Renal cortex interstitium (tissue), 15 donors: ENCODE measurements at places on chromosomes 12 and 14.

DNA sequence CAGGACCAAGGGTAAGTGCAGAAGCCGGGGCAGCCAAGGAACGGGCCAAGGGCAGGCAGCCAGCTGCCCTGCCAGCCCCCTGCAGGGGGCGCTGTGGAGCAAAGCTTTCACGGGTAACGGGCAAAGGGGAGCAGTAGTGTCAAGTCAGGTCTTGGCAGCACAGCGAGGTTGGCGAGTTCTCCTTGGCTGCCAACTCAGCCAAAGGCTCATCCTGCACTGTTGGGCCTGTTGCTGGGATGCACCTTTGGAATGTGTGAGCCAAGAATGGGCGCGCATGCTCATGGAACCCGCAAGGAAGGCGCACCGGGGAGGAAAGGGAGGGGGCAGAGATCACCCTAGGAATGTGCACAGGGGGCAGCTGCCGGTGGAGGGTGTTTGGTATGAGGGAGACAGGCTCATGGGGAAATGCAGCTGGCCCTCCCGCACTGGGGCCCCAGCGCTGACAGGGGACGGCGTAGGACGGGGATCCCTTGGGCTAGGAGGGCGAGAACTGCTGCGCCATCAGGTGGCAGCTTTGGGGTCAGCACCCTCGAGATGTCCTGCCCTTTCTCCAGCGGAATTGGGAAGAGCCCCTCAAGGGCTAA lies 138.0 kb downstream of the ASCL4 start:
- DNase-seq: peak; percentile 9

DNA sequence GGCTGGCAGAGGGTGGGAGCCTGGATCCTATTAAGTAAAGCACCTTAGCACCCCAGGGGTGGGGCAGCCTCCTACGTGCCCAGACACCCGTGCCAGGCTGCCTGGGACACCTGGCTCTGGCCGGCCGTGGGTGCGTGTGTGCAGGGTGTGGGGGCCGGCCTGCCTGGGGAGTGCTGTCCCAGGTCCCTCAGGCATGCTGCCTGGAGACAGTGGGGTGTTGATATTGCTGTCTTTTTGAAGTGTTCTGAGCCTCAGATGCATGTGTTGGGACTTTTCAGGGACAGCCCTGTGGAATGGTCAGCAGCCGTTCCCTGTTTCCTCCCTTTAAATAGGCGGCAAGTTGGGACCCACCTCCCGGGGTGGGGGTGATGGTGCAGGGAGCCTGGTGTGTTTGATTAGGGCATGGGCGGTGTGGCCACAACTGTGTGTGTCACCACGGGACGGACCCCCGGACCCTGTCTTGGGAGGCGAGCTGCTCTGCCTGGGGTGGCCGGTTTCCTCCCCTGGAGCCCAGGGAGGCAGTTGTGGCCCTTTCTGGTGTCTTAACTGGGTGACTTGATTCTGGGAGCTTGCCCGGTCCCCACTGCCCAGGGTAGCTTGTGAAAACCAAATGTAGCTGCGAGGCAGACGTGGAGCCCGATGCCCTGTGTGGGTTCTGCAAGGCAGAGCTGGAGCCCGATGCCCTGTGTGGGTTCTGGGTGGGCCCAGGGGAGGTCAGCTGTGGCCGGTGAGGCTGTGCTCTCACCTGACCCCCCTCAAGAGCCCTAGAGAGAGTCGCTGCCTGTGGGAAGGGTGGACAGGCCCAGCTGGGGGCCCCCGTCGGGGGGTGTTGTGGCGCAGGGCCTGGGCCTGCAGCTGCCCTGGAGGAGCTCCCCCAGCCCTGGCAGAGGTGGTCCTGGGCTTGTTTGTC lies 8.2 kb downstream of the ULK1 start:
- no peak for DNase-seq

- DNase-seq: no peak
Measured at GRCh38 chr12:93468008-93468371, 676 bp downstream of the MRPL42 start.

DNA sequence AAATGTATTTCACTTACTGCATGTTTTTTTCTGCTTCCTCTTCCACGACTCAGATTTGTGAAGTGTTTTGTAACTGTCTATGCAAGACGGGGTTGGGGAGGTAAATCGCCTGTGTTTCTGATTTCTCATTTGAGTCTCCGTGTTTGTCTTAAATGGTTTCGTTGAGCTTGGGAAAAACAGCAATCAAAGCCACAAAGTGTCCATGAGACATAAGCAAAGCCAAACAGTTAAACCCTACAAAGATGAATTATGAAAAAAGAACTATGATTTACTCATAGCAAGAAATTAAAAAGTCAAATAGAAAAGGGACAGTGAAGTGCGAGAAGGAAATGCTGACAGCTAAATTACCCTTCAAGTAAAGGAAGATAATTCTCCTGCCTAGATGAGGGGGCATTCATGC lies 164.3 kb upstream of the TMPO start:
- no peak for DNase-seq

DNA sequence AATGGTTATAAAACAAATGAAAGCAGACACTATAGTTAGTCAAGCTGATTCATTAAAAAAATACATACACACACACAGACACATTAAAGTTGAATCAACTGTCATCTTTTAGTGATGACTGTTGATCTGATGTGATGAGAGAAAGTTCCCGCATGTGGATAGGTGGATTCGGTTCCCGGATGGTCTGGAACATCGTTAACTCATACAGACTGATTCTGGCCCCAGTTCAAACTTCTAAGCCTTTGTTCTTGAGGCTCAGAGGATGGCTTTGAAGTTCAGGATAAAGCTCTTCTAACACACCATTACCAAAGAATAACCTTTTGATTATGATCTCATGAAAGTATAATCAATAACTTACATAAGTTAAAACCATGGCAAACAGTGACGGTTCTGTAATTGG lies 27.5 kb downstream of the WIF1 start:
- no peak for DNase-seq

DNA sequence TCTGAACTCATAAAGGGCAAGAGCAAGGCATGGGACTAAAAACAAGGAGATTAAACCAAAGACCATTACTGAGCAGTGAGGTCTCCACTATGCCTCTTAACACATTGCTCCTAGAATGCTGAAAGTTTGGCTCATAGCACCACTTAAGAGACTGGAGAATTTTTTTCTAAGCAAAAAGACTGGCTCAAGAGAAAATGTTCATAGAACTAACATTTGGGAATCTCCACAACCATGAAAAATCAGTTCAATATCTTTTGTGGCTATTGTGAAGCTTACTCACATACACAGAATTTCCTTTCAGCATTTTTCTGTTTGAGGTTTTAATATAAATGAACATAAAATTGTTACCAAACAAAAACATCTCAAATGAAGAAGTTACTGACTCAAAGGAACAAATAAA lies 255.8 kb downstream of the CCDC91 start:
- no peak for DNase-seq

DNA sequence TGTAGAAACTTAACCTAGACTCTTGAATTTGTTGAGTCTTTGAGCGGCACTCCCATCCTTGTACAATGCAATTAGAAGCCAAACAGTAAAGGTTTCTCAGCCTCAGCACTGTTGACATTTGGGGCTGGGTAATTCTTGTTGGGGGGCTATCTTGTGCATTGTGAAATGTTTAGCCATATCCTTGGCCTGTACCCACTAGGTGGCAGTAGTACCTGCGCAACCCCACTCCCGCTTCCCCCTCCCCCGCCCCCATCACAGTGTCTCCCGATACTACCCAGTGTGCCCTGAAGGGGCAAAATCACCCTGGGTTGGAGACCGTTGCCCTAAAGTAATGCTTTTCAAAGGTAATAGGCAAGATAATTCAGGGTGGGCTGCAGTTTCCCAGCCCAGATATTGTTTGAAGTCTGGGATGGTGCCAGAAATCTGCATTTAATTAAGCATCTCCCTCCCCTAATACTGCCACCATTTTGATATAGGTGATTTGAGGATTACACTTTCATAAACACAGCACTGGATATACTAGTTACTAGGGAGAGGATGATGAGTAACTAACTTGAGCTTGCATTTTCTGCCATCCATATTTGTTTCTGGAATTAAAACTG lies 1.8 kb downstream of the COX6A1 start:
- peak; percentile 49 for DNase-seq
